ENCODE measurements at places on chromosomes 7 and 10.

GRCh38 chr7:27835376-27835775 is 95.4 kb downstream of the TAX1BP1 start:
- no peak for DNase-seq

DNA sequence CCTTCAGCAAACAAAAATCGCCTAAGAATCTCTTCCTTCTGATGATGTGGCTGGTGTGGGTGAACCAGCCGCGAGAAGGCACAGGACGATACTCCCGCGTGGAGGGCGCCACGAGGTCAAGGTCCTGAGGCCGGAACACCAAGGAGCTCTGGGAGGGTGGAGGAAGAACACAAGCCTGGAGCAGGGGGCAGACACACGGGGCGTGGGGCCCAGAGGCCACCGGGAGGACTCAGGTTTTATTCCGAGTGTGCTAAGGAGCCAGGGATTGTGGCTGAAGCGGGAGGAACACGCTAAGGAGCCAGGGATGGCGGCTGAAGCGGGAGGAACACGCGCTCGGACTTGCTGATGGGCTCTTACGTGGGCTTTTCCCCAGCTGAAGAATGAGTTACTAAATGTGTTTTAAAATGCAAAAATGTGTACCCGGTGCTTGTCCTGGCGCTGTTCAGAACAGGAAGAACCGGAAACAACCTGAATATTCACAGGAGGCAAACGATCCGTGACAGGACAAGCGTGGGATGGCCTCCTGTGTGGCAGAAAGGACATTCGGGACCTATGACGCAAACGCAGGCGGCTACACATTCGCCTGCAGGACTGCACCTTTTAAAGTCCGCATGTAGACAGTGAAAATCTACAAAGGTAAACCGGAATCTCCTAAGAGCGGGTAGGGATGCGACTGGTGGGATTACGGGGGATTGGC is 64.0 kb downstream of the MAD1L1 start:
- DNase-seq, result no peak

- DNase-seq, result peak; percentile 87
These were observed 673.7 kb downstream of the SUGCT start for GRCh38 chr7:40808378-40808942.

- DNase-seq, result no peak
These were observed 2.3 kb downstream of the C1QL3 start for GRCh38 chr10:16519250-16519907.

GRCh38 chr7:113267271-113267670 is 148.9 kb upstream of the SMIM30 start:
- no peak for DNase-seq

DNA sequence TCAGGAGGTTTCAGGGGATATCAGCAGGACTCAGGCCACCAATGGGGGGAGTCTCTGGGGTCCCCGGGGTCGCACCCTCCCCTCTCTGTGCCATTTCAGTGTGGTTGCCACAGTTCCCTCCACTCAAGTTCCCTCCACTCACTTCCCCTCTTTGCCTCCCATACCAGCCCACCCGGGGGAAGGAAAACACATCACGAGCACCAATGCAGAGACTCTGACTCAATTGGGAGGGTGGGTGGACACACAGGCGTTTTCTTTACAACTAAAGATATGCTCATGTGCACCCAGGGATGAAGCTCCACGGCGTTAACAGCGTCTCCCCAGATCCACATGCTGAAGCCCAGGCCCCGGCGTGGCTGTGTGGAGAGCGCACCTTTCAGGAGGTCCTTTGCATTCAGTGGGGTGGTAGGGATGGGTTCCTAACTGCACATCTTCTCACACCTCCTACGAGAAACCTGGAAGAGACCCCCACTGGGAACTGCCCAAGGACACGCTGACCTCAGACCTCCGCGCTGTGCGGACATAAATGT is 254.1 kb downstream of the ZMYND11 start:
- DNase-seq, result no peak

GRCh38 chr7:131745390-131746248 is 189.2 kb upstream of the PODXL start:
- peak; percentile 45 for DNase-seq

DNA sequence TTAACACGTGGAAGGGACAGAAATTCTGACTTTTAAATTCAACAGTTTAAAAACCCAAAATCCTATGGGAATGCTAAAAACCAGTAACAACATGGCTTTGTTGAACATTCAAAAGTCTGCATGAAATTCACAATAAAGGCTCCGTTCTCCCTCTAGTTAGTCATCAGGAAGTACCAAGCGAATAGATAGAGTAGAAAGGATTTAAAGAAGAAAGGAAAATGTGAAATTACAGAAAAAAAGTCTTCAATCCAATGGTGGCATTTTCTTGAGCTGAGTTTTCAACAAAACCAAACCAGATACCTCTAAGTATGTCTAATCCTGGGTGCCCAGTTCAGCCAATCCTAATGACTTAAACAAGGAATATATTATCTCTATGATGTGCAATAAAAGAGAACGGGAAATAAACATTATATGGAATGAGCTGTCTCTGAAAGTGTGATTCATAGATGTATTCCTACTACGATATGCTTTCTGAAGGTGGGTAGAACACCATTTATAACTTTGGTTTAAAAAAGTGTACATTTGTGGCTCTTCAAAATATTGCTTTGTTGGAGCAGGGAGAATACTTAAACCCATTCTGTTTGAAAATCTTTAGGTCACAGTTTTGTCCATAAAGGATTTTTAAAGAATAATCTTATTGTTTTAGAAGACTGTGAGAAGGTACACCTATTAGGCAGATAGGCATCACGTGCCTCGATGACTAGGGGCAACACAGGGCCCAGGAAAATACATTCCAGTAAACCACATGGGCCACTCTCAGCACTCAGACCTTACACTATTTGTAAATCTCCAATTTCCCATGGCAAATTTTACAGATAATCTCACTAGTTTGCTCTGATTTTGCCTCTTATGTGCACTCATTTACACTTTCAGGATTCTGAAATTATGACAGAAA is 87.7 kb downstream of the CUBN start:
- no peak for DNase-seq

DNA sequence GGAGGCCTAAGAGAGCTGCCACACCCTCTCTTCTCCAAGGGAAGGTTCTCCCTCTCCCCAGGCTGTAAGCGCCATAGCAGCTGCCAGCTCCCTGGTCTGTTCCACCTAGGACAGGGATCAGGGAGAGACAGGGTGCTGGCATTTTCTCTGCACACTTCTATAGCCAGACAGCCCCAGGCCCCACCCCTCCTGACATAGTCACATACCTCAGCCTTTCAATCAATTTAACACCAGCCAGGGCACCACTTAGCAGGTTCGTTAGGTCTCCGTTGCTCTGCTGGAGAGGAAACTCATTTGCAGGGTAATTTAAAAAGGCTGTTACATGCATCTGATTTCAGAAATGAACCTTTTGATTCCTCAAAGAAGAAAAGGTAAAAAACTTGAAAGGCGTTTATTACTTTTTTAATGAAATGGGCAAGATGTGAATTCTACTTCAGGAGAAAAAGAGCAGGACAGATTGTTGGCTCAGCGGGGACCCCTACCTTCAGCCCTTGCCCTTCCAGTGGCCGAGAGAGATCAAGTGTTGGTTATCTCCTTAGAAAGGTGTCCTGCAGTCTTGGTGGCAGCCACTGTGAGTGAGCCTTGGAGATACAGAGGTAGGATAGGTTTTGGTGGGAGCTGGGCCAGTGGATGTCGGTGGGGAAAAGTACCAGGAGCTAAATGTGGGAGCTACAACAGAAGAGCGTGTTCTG is 180.5 kb upstream of the GALNT17 start:
- DNase-seq, result peak; percentile 24

GRCh38 chr10:62820586-62820985 is 4.4 kb upstream of the EGR2 start:
- no peak for DNase-seq

GRCh38 chr7:3399858-3400257 is 98.8 kb downstream of the SDK1 start:
- DNase-seq, result no peak

GRCh38 chr7:151626422-151627115 is 106.9 kb upstream of the RHEB start:
- no peak for DNase-seq

All from coronary artery (tissue), 2 donors.